ENCODE measurements at places on chromosomes 7 and 10.

DNA sequence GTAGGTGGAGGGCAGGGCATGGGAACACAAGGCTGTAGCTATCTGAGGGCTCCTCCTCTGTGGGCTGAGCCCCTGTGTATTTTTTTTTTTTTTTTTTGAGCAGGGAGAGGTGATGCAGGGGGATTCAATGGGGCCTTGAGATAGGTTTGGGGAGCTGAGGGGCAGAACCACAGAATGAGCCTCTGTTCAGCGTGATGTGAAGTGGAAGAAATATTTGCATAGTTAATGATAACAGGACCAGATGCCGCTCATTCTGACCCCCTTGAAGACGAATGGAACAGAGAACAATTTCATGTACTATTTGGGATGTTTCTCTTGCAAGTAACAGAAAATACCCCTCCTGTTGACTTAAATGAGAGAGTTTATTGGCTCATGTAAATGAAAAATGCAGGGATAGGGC lies 69.7 kb upstream of the EMX2 start:
- DNase-seq, result no peak

DNA sequence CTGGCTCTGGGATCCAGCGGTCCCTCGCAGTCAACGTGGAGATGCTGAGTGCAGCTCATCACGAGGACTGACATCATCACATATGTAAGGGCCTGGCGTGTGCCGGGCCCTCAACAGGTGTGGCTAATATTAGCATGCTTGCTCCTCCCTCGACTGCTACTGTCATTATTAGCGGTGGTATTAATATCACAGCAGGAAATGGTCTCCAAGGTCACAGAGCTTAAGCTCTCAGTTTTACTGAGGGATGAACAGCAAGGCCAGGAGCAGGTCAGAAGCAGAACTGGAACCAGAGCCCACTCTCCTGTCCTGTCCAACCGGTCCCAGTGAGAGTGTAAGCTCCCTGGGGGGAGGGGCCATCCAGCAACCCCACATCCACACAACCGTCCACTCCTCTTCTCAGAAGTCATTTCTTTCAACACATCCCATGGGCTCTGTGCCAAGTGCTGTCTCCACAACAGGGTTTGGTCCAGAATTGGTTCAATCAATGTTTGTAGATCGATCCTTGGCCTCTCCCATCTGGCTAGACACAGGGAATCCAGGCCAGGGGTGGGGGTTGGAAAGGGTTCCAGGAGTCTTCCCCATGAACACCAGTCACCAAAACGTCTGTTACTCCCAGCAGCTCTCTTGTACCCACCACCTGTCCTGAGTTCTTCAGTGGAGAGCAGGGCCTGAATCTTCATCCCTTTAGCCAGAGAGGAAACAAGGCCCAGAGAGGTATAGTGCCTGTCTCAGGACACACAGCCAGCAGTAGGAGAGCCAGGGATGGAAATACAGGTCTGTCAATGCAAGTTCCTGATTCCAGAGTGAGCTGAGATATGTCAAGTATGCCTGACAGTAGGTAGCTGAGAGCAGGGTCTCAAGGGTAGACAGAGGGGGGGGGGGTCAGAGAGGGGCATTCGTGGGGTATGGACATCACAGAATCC lies 45.3 kb upstream of the ZMIZ1 start:
- DNase-seq, result peak; percentile 89

GRCh38 chr10:23001901-23002516 lies 74.2 kb downstream of the ARMC3 start:
- no peak for DNase-seq

DNA sequence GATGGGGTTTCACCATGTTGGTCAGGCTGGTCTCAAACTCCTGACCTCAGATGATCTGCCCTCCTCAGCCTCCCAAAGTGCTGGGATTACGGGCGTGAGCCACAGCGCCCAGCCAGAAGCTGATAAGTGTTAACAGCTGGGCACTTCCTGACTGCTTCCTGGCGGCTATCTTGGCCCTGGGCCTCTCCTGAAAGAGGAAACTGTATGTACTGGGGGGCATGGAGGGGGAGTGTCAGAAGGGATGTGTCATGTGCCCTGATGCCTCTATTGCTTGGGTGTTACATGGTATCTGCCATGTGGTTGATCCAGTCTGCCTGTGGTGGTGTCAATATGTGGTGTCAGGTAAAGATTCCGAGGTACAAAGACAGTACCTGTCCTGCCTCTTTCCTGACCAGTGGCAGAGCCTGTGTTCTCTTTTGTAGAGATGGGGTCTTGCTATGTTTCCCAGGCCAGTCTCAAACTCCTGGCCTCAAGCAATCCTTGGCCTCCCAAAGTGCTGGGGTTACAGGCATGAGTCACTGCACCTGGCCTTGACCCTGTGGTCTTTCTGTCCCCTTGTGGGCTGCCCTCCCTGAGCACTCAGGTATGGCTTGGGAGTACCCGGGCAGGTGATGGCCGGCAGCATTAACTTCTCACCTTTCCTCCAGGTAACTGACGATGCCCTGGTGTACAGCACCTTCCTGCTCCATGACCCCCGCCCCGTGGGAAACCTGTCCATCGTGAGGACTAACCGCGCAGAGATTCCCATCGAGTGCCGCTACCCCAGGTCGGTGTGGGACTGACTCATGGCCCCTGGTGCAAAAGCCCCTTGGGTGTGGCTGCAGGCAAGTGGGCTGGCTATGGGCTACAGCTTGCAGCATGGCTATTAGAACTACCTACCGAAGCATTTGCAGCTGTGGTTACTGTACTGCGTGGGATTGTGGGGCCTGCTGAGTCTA lies 4.4 kb downstream of the ZP3 start:
- no peak for DNase-seq

DNA sequence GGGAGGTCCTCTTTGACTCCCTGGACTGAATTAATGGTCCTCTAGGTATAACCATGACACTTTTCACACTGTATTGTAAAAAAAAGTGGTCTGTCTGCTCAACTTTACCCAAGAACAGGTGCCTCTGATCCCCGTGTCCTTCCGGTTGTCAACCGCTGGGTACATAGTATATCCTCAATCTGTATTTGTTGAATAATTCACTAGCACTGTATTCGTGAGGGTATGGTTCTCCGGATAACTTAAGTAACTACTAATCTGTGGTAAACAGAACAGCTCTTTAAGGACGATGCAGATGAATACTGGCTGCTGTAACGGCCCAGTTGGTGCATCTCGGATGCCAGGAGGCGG lies 472 bp upstream of the ADAM22 start:
- no peak for DNase-seq

- no peak for DNase-seq
These were observed 22.4 kb upstream of the ODAD2 start for GRCh38 chr10:28020993-28021982.

DNA sequence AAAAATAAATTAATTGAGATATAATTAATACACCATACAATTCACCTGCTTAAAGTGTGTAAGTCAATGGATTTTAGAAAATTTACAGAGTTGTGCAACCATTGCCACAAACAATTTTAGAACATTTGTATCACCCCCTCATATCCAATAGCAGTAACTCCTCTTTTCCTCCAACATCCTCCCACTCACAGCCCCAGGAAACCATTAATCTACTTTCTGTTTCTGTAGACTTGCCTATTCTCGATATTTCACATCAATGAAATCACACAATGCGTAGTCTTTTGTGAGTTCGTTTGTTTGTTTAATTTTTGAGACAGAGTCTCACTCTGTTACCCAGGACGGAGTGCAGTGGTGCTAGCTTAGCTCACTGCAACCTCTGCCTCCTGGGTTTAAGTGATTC lies 13.7 kb upstream of the HERC4 start:
- no peak for DNase-seq

DNA sequence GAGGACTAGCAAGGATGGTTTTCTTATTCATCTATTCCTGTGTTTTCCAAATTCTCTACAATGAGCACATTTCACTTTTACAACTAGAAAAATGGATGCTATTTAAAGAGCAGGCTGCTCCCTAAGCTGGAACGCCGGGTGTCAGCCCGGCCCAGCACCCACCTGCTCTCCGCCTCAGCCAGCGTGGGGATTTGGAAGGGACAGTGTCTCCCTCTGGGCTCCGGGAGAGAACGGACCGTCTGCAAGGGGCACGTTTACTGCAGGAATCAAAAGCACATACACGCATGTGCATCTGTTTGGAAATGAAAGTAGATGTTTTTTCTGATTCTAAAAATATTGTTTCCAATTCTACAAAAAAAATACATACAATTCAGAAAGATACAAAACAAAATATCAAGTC lies 2.3 kb upstream of the JAKMIP3 start:
- DNase-seq, result no peak

- no peak for DNase-seq
These were observed 1158.9 kb upstream of the CELF2 start for GRCh38 chr10:9858816-9859215.

DNA sequence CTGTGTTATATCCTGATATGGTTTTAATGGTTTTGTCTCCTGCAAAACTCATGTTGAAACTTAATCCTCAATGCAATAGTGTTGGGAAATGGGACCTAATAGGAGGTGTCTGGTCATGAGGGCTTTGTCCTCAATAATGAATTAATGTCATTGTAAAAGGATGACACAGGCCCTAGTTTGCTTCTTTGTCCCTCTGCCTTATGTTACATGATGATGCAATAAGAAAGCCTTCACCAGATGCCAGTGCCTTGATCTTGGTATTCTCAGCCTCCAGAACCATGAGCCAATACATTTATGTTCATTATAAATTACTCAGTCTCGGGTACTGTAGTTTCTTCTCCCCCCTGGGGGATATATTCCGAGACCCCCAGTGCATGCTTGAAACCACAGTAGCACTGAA lies 1247.4 kb upstream of the SORCS1 start:
- no peak for DNase-seq

DNA sequence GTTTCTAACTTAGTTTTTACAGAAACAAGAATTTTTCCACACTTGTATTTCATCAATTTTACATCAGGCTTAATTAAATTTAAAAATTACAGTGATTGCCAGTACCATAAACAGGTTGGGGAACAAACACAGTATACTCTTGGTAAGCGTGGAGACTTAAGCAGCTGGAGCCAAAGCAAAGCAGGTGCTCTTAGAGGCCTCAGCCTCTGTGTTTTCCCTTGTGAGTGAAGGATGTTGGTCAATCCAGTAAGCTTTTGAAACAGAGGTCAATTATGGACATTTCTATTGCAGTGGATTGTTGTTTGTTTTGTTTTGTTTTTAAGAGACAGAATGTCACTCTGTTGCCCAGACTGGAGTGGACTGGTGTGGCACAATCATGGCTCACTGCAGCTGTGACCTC lies 100.6 kb upstream of the CELF2 start:
- DNase-seq, result no peak

DNA sequence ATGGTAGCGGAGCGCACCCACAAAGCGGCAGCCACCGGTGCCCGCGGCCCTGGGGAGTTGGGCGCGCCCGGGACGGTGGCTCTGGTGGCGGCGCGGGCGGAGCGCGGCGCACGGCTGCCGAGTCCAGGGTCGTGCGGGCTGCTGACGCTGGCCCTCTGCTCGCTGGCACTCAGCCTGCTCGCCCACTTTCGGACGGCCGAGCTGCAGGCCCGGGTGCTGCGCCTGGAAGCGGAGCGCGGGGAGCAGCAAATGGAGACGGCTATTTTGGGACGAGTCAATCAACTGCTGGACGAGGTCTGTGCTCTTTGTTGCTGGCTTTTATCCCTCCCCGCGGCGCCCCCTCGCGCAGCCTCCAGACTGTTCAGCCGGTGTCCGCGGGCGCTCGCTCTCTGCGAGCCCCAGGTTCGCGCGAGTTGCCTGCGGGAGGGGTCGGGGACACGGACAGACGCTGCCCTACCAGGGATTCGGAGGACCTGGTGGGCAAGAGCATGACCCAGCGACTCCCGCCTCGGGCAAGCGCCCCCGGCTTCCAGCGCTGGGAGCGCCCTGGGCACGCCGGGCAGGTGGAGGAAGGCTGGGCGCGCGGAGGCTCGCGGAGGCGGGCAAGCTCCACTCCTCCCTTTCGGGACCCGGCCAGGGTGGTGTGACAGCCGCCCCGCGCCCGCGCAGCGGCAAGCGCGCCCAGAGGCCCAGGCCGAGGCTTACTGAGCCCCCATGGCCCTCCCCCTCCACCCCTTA lies 887 bp downstream of the COL13A1 start:
- DNase-seq, result peak; percentile 15

GRCh38 chr7:49821181-49821580 lies 47.7 kb downstream of the VWC2 start:
- no peak for DNase-seq
